H54 (cell line): ENCODE measurements at places on chromosomes 3 and 15.

DNA sequence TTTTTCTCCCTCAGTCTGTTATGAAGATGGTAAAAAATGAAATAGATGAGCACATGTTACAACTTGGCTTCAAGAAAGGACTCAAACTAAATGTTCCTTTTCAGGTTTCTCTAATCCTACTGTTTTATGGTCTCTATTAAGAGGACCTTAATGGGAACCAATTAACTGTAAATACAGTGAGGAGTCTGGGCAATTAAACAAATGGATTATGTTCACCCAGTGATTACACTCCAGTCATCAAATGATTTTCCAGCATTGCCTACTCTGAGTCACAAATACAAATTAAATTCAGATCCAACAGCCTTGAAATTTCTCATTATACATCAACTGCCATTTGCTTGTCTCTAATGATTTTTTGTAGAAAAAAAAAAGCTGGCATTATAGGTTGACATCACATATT is 129.2 kb downstream of the NEK10 start:
- no peak for DNase-seq

- DNase-seq: no peak
Measured at GRCh38 chr15:76328958-76329357, 7.6 kb upstream of the ISL2 start.

GRCh38 chr3:139286241-139286640 is 57.6 kb upstream of the MRPS22 start:
- no peak for DNase-seq

DNA sequence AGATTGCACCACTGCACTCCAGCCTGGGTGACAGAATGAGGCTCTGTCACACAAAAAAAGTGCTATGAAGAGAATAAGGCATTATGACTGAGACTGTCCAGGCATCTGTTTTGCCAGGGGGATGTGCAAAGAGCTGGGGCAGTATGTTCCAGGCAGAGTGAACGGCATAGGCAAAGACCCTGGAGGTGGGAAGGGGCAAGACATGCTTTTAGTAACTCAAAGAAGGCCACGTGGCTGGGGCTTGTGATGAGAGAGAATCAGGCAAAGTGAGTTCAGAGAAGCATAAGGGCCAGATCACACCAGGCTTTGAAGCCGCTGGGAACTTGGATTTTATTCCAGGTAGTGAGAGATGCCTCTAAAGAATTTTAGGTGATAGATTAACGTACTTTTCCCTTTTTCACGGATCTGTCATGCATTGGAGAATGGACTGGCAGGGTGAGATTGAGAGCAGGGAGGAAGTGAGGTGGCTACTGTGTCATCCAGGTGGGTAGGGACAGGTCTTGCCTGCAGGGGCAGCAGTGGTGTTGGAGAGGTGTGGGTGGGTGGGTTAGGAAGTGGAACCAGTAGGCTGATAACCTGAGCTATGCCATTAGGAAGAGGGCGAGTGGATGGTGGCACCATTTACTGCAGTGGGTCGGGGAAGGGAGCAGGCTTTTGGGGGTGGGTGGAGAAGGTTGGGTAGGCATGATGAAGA is 31.7 kb downstream of the ATP2B2 start:
- no peak for DNase-seq

- no peak for DNase-seq
Measured at GRCh38 chr3:186532598-186533072, 11.5 kb downstream of the CRYGS start.

GRCh38 chr3:66450390-66451022 is 50.3 kb downstream of the LRIG1 start:
- DNase-seq: no peak

GRCh38 chr3:14516738-14517345 is 23.3 kb downstream of the GRIP2 start:
- DNase-seq: no peak

DNA sequence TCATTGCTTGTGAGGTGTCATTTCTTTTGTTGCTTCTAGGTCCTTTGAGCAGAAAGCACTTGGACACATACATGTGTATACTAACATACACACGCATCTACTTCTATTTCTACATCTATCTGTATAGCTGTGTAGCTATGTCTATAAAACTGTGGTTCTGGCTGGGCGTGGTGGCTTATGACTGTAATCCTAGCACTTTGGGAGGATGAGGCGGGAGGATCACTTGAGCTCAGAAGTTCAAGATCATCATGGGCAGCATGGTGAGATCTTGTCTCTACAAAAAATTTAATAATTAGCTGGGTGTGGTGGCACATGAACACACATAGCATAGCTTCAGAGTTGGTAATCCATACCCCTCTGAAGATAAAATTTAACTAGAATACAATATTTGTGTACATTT is 65.0 kb upstream of the MAGI1 start:
- no peak for DNase-seq

- no peak for DNase-seq
Measured at GRCh38 chr3:115512565-115513415, 110.5 kb upstream of the GAP43 start.

GRCh38 chr3:56468184-56469106 is at the start of gene ERC2:
ERC2 (minus strand) TSS chr3:56468467.
- DNase-seq: peak; percentile 67

DNA sequence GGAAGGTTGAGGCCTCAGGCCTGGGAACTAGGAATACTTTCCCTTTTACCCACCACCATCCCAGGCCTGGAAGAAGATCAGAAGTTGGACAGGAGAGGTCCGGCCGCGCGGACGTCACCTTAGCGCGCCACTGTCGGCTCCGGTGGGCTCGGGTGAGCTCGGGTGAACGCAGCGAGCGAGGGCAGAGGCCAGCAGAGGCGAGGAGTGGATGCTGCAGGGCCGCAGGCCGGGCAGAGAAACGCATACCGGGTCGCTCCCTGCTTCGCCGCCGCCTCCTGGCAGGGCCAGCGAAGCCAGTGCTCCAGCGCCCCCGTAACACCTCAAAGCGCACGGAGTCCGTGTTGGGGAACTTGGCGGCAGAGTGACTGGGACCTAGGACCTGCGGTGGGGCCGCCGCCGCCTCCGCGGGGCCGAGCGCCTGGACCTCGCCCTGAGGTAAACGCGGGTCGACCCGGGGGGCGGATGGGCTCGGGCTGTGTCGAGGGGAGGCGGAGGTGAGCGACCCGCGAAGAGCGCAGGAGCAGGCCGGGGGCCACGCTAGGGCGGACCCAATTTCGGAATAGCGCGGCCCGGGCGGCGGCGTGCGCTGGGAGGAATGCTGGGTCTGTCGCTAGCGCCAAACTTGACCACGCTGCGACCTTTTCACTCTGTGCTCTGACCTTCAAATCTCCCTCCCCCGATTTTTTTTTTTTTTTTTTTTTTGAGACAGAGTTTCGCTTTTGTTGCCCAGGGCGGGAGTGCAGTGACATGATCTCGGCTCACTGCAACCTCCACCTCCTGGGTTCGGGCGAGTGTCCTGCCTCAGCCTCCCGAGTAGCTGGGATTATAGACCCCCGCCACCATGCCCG is 1.6 kb downstream of the CYP11A1 start:
- DNase-seq: no peak

DNA sequence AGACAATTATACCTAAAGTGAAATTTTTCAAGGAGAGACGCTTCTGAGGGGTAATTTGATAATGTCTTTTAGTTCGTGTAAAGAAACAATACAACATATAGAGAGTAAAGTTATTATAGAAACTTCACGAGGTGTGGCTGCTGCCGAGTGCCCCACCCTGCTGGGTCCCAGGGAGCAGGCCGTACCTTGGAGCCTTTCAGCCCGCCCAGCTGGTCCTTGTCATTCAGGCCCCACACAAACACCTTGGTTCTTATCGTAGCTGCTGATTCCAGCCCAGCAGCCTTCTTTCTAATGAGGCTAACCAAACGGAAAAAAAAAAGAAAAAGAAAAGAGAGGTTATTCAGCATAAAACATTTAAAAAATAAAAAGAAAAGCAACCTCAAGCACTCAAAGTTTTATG is 83.1 kb upstream of the OCA2 start:
- DNase-seq: no peak

DNA sequence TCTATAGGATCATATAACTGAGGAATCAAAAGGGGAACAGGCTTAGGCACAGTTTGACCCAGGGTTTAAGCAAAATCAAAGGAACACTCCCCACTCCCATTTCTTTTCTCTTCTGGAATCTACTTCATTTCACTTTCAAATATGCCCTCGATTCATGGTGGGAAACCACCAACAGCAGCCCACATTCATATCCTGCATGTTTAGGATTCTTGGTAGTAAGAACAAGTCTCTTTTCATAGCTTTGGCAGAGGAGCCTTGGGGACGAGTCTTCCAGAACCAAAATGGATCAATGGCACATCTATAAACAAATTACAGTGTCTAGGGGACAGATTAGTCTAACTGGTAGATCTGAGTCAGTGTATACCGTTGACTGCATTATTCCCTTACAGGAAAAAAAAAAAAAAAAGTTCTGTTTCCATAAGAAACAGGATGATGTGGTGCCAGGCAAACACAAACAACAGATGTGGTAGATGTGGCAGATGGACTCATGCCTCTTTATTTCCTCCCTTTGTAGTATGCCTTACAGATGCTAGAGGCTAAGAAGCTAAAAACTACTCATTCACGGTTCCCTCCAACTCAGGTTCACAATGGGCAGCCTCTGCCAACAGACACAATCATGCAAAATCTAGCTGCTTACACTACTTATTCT is 578.3 kb upstream of the ADAMTS9 start:
- DNase-seq: no peak

- DNase-seq: no peak
Measured at GRCh38 chr15:82105451-82106215, 59.8 kb upstream of the MEX3B start.

GRCh38 chr3:188194332-188194731 is 40.4 kb downstream of the LPP start:
- DNase-seq: no peak

GRCh38 chr15:87538327-87538834 is 718.2 kb downstream of the NTRK3 start:
- no peak for DNase-seq

GRCh38 chr15:33310481-33311311 is at the start of gene RYR3:
RYR3 (plus strand) TSS chr15:33310967; CDS start chr15:33311046, 79 bp downstream.
- no peak for DNase-seq
